Heart right ventricle (tissue), 16 donors: ENCODE measurements at places on chromosomes 13 and 19. TPM values are rescaled to one million over a fixed set of nuclear protein-coding genes. Genes with fewer than 3 reads are reported as not detected.

Gene FGF14
- total RNA-seq = 6.1 TPM

Gene ZNF99
- total RNA-seq = 0.29 TPM

Gene SPINT2
- total RNA-seq = 5.6 TPM

Gene SMG9
- total RNA-seq = 13.3 TPM

Gene GPR12
- 0.06 TPM for total RNA-seq

GRCh38 chr13:92097337-92097903 lies 699.0 kb downstream of the GPC5 start:
- DNase-seq = no peak

GRCh38 chr13:76730220-76730619 lies 156.0 kb downstream of the KCTD12 start:
- no peak for DNase-seq

DNA sequence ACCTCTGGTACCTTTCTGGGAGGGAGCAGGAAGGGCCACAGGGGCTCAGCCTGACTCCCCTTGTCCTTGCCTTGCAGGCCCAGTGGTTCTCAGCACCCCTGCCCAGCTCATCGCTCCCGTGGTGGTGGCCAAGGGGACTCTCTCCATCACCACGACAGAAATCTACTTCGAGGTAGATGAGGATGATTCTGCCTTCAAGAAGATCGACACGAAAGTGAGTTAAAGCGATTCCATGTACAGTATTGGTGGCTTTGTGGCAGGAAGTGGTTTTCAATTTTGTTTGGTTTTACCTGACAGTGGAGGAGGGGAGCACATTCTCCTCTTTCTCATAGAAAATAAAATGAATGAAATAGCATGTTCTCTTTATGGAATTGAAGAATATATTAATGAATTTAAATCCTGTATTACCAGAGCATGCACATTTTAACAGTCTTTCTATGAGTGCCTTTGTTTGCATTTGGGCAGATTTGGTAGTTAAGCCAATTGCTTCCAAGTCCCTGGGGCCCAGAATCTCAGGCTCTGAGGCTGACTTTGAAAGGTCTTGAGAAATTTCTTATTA lies 4.1 kb downstream of the MAB21L1 start:
- DNase-seq = no peak

GRCh38 chr13:73809561-73809960 lies 324.6 kb downstream of the KLF12 start:
- no peak for DNase-seq

DNA sequence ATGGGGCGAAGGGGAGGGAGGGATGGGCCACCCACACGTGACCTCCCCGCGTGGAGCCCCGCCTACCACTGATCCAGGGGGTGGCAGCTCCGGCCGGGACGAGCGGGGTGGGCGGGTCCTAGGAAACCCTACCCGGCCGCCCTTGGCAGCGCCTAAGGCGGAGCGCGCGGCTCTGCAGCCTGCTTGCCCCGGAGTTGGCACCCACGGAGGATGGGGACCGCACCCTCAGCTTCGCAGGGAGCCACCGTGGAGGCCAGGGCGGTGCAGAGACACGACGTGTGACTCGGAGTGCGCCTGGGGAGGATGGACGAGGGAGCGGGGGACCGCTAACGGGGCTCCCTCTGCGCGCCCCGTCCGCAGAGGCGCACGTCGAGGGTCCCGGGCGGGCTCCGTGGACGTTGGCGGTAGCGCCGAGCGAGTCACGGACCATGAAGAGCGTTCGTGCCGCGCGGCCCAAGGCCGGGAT lies at the start of gene RGS9BP:
Gene RGS9BP, plus strand, starts transcription at position 129 of the 466 bp plus-strand sequence. CDS start 416 bp downstream, outside the sequence.
- DNase-seq = peak; percentile 90

GRCh38 chr19:10087296-10088061 lies 1.4 kb downstream of the SHFL start:
- no peak for DNase-seq

DNA sequence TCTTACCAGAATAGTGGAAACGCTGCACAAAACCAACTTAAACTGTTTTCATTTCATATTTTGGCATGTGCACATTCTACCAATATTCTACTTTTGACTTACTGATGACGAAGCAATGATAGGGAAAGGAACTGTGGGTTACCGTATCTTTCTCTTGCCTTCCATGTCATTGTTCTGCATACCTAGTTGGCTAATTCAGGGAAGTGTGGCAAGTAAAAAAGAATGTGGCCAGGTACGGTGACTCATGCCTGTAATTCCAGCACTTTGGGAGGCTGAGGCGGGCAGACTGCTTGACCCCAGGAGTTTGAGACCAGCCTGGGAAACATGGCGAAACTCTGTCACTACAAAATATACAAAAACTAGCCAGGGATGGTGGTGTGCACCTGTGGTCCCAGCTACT lies 108.2 kb downstream of the SIPA1L3 start:
- no peak for DNase-seq

DNA sequence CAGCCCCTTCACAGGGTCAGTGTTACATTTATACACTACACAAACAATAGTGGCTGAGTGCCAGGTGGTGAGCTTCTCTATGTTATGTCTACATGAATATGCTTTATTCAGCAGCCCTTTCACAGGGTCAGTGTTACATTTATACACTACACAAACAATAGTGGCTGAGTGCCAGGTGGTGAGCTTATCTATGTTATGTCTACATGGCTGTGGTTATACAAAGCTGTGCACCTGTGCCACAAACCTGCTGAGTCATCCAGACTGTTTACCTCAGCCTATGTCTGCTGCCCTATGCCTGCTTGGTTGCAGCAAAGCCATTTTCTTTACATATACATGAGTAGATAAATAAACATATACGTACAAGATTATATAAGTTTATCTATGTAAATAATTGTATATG lies 76.5 kb downstream of the ZNF726 start:
- DNase-seq = peak; percentile 6

GRCh38 chr19:48874303-48875135 lies 2.3 kb downstream of the PPP1R15A start:
- DNase-seq = peak; percentile 47
